Effector memory CD4-positive, alpha-beta T cell (primary cell): ENCODE measurements at places on chromosomes 16 and 17.

GRCh38 chr17:32719689-32720088, 157.2 kb downstream of the MYO1D start:
- DNase-seq, result no peak

DNA sequence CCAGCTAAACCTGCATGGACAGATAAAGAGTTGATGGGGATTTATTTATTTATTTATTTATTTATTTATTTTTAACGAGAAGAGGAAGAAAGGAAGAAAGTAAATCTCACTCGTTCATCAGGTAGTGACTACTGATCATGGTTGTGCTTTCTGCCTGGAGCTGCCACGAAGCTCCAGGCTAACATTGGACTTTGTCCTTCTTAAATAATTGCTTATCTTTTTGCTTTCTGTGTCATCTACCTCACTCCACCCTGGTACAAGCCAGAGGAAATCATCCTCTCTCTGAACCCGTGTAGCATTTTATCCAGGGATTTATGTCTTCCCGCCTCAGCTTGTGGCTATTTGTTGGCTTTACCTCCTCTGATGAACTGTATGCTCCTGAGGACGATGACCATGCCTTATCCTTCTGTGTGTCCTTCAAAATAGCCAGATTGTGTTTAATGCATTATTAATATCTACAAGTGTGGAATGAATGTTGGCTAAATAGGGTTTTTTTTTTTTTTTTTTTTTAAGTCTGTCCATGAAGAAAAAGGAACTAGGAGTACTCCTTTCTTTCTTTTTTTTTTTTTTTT, 8.0 kb upstream of the SLC12A3 start:
- DNase-seq, result no peak

GRCh38 chr17:74141612-74142011, 61.9 kb upstream of the RPL38 start:
- DNase-seq, result no peak

GRCh38 chr17:66840061-66840460, 5.1 kb downstream of the CACNG5 start:
- DNase-seq, result no peak

DNA sequence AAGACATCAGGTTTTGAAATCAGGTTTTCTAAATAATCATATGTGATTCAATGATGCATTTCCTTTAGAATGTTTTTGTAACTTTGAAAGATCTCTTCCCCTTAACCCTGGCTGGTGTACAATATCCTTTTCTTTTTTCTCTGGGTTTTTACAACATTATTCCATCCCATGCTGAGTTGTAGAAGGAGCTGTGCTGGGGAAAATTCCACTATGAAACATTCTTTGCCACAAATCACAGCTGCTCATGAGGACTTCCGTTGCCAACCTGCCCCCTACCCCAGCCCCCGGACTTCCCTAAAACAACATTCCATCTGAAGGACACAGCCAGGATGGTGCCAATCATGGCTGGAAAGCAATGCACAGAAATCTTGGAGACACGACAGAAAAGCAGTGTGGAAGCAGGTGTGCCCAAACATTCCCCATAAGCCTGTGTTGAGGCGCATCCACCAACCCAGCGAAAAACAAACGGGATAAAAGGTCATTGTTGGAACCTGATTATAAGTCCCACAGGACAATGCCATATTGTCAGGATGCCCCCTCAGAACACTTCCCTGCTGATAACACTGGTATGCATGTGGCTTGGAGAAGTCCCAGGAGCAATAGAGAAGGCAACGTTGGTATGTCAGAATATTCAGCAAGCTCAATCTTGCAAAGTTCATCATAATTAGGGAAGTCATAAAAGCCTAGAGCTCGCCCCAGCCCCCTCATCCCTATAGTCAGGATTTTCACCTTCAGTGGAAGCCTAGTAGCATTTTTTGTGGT, 475.0 kb downstream of the HS3ST3B1 start:
- DNase-seq, result no peak

GRCh38 chr17:4678448-4679026, 25.4 kb downstream of the PELP1 start:
- no peak for DNase-seq

DNA sequence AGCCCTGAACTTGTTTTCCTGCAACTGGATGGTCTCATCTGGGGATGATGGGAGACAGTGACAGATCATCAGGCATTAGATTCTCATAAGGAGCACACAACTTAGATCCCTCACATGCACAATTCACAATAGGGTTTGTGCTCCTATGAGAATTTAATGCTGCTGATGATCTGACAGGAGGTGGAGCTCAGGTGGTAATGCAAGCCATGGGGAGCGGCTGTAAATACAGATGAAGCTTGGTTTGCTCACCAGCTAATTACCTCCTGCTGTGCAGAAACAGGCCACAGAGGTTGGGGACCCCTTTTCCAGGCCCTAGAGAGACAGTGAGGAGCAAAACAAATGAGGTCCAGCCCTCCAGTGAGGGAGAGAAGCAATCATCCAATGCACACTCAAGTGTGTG, 168.6 kb downstream of the RGS9 start:
- no peak for DNase-seq

DNA sequence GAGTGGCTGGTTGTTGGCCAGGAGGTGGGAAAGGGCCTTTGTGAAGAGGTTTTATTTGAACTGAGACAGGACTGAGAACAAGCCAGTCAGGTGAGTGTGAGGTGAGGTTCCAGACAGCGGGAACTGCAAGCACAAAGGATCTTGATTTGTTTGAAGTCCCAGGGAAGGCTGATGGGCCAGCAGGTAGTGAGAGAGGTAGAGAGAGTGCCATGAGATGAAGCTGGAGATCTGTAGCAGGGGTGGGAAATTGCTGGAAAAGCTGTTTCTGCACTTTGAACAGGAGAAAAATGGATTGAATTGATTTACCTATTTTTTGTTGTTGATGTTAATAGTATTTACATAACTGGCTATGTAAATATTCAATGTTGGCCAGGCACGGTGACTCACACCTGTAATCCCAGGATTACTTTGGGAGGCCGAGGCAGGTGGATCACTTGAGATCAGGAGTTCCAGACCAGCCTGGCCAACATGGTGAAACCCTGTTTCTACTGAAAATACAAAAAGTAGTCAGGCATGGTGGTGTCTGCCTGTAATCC, 7.7 kb upstream of the DCTPP1 start:
- DNase-seq, result no peak

GRCh38 chr17:68714676-68715075, 113.5 kb upstream of the FAM20A start:
- DNase-seq, result no peak

- DNase-seq, result no peak
These were observed 110.2 kb upstream of the NLRP1 start for GRCh38 chr17:5694551-5694950.

DNA sequence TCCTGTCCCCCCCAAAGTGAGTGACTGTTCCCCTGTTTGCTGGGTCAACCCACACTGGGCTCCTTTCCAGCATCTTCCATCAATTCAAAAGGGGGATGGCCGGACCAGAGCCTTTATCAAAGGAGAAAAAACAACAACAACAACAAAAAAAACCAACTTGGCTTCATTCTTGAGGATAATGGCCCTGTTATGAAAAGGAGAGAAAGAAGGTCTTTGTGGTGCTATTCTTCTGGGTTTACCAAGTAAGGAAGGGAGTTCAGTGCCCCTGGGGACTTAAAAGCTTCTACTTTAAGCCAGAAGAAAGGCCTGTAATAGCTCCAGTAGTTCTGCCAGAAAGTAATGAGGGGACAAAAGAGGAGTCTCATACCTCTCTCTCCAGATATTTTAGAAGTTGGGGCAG, 71.5 kb downstream of the RGS9 start:
- no peak for DNase-seq

- no peak for DNase-seq
These were observed 122.0 kb downstream of the IRF8 start for GRCh38 chr16:86020971-86021370.

GRCh38 chr17:59361916-59362810, 30.7 kb downstream of the YPEL2 start:
- DNase-seq, result no peak

- DNase-seq, result no peak
These were observed 2.4 kb upstream of the ZNF18 start for GRCh38 chr17:11999696-12000095.

DNA sequence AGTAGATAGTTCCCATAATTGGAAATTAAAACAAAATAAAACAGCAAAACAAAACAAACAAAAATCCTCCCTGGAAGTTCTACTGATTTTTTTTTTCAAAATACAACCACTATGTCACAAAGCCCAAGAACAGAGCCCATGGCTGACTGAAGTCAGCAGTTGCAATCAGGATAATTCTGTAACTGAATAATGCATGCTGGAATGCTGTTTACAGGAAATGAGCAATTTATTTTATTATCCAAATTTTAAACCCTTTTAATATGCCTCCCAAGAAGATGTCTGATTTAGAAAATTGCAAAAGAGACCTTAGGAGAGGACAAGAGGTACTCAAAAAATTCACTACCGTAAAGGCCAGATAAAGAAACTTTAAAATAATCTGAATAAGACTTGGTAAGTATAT, 578.2 kb downstream of the TOX3 start:
- no peak for DNase-seq

DNA sequence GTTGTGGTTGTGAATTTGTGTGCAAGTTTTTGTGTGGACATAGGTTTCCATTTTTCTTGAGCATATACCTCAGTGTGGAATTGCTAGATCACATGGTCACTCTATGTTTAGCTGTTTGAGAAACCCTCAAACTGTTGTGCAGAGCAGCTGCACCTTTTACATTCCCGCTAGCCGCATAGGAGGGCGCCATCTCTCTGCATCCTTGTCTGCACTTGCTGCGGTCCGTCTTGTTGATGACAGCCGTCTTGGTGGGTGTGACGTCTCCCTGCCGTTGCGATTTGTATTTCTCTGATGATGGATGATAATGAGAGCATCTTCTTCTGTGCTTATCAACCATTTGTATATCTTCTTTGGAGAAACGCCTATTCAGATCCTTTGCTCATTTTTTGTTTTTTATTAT, 25.1 kb upstream of the IL17C start:
- no peak for DNase-seq

GRCh38 chr17:6651919-6652452, 424 bp downstream of the C17orf100 start:
- peak; percentile 36 for DNase-seq

DNA sequence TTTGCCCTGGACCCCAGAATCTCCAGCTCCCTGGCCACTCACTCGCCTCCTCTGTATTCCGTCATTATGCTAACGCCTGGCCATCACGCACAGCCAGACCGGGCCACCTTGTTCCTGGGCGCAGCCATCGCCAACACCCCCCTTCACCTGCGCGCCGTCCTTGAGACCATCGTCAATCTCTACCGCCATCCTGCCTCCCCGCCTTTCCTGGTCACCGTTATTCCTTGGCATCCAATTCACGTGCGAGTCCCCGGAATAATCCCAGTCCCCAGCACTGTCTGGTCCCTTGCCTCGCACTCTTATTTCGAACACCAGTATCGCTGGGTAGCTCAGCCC, 541 bp downstream of the VKORC1 start:
- no peak for DNase-seq

DNA sequence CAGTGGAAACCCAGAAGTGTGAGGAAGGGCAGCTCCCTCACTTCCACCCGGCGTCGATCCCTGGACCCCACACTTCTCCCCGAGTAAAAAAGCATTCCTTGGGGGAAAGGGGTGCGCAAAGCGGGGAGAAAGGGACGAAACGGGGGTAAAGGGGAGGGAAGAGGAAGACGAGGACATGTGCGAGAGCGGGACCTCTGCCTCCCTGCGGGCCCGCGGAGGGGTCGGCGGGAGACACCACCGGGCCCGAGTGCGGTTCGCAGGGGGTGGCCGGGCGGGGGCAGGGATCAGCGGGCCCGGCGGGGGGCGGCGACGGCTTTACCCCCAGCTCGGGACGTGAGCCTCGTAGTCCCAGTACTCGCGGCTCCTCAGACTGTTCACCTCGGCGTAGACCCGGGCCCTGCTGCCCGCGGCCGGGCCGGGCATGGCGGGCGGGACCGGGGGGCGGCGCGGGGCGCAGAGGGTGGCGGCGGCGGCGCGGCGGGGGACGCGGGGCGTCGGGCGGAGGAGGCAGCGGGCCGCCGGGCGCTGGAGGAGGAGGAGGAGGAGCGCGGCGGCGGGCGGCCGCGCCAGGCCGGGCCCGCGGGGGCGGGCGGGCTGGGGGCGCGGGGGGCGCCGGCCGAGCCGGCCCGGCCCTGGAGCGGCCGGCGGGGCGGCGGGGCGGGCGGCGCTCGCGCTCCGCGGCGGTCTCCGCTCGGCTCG, 443 bp downstream of the CSNK2A2 start:
- no peak for DNase-seq

DNA sequence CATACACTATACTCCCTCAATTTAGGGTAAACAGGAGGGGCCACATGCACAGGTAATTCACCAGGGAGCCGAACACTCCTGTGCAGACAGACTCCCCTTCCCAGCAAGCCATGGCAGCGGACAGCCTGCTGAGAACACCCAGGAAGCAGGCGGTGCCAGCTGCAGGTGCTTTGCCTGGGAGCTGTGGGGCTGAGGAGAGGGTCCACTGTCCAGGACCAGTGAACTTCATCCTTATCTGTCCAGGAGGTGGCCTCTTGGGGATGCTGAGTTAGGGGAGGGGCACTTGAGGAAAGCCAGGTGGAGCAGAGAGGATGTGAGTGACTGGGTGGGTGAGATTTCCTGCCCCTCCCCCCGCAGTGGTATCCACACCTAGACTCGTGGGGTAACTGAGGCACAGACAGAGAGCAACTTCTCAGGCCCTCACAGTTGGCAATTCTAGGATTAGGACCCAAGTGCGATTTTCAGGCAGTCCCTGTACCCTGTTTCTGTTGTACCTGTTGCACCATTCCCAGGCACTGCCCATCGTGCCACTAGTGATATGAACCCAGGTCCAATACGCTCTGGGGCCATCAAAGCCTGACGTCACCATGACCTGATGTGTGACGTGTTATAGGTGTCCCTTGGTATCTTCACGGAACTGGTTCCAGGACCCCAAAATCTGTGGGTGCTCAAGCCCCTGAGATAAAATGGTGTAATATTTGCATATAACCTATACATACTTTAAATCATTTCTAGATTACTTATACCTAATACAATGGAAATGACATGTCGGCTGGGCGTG, 1.2 kb downstream of the GRN start:
- DNase-seq, result no peak

GRCh38 chr16:24611310-24611709, 71.9 kb downstream of the RBBP6 start:
- DNase-seq, result no peak

- DNase-seq, result no peak
These were observed 4.3 kb upstream of the KRT35 start for GRCh38 chr17:41484920-41485904.

DNA sequence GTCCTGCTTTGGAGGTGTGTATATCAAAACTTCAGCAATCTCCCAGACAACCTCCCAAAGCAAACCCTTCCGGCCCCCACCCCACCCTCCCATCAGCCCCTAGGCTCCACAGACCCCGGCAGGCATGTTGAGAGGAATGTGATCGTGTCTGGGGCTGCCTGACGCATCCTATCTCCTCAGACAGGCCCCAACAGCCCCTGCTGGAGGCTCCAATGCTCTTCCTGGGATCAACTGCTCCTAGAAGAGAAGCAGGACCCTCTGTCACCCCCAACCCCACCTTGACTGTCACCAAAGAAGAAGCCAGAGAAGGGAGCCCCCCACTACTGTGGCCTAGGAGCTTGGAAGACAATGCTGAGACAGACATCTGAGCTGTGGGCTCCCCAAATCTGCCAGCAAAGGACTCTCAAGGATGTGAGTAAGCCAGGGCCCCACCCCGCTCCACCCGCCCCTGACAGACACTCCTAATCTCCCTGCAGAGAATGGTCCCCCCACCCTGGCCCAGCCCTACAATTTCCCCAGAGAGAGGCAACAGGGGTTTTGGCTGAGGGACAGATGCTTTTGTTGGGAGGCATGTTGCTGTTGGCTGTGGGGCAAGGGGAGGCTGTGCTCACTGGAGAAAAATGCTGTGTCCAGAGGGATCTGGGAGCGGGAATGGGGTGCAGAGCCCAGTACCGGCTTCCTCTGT, 1.6 kb upstream of the KRT14 start:
- DNase-seq, result no peak
